ENCODE measurements at places on chromosomes 7 and 10.

DNA sequence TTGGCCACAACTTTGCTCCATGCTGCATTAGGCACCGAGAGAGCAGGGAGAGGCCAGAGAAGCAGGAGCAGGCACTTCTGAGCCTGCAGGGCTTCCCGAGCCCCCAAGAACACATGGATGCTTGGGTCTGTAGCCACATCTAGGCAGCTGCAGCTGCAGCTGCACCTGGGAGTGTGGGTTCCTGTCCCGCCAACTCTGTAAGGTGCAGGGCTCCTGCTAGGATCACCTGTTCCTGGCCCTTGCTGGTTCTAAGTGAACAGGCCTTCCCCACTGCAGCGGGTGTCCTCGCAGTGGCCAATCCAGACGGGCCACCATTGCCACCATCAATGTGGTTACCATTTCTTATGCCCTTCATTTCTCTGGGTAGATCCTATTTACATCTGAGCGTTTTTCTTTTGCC lies 330.3 kb downstream of the AUTS2 start:
- DNase-seq, result no peak

- peak; percentile 19 for DNase-seq
These were observed 3.0 kb upstream of the BTBD16 start for GRCh38 chr10:122267849-122268737.

DNA sequence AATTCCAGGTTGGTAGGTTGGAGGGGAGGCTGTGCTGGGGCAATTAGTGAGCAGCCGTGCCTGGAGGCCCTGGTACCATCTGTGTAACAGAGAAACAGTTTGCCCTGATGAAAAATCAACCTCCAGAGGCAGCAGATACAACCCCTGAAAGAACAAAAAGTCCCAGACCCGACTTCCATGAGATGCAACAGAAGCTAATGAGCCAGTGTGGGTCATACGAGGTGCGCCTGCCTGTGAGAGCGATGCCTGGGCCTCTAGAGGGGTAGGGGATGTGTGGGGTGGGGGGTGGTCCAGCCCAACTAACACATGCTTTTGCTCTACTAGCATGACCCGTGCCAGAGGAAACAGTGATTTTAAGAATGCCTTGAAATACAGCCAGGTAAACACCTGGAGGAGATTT lies 39.3 kb downstream of the CELF2 start:
- DNase-seq, result no peak

GRCh38 chr10:92702301-92702916 lies 12.7 kb downstream of the HHEX start:
- no peak for DNase-seq

DNA sequence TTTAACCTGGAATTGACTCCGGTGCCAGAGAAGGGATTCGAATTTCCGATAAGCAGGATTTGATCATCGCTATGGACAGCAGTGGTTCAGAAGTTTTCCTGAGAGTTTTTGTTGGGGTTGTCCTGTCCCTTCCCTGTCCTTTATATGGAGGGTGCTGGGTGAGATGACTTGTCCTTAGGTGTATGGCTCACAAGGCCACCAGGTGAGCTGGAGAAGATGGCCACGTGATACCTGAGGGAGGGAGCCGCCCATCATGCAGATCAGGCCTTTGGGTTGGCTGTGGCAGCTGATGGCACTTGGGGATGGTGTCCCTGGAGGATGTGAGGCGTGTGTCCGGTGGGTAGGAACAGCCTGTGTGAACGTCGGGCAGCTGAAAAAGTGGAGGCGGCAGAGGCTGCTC lies 187.7 kb downstream of the PTPN20 start:
- DNase-seq, result no peak

- DNase-seq, result no peak
These were observed 45.9 kb upstream of the FAM133B start for GRCh38 chr7:92636018-92636560.

GRCh38 chr10:45429790-45430189 lies 55.8 kb downstream of the ALOX5 start:
- no peak for DNase-seq

- DNase-seq, result no peak
These were observed 642.6 kb downstream of the AUTS2 start for GRCh38 chr7:70240873-70241272.

DNA sequence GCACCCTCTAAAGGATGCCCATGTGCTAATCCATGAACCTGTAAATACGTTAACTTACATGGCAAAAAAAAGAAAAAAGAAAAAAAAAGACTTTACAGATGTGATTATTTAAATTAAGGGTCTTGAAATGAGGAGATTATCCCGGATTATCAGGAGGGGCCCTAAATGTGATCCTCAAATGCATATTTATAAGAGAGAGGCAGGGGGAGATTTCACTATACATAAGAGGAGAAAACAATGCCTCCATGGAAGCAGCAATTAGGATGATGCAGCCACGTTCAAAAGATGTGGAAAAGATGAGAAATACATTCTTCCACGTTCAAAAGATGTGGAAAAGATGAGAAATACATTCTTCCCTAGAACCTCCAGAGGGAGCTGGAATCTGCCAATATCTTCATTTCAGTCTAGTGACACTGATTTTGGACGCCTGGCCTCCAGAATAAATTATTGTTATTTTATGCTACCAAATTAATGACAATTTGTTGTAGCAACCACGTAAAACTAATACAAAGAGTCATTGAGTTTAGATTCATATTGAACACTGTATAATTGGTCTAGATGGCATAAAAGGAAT lies 328.4 kb upstream of the GNAI1 start:
- DNase-seq, result no peak

DNA sequence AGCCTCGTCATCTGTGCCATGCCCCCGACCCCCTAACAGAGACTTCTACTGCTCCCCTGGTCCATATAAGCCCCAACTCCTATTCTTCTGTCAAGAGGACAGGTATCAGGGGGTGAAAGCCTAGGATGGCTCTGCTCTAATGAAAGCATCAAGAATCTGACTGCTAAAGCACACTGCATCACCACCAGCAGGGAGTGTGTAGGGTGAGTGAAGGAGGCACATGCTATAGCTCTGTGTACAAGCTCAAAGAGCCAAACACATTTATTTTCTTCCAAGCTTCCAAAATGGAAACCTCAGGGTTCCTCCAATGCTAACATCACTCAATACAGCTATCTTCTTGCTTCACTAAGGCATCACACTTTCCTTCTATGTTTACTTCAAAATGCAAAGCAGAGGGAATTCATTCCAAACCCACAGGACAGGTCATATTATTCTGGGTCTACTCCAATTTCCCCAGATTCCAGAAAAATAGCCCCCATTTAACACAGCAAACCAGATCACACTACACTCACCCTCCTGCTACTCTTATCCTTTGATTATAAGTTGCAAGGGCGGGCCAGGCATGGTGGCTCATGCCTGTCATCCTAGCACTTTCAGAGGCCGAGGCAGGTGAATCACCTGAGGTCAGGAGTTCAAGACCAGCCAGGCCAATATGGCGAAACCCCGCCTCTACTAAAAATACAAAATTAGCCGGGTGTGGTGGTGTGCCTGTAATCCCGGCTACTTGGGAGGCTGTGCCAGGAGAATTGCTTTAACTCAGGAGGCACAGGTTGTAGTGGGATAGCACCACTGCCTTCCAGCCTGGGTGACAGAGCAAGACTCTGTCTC lies 36.6 kb downstream of the RHEB start:
- DNase-seq, result no peak

Measured in stimulated activated CD8-positive, alpha-beta memory T cell treated with anti-CD3 and anti-CD28 coated beads, Interleukin-15, amount 100 ng/mL, for 1 hour (primary cell).